ENCODE measurements at places on chromosomes 3 and 15. TPM values are rescaled to one million over a fixed set of nuclear protein-coding genes. Genes with fewer than 3 reads are reported as not detected.

Gene CYP1A2
- total RNA-seq: not detected

Gene CCR1
- 0.65 TPM for total RNA-seq

Gene GOLGA6A
- total RNA-seq: 0.13 TPM

Gene XCR1
- not detected for total RNA-seq

Gene CCDC9B
- total RNA-seq: 8.5 TPM

Gene CDCP1
- total RNA-seq: 1.2 TPM

Gene ATG3
- 81.6 TPM for total RNA-seq

Gene GOLGA8B
- 44.4 TPM for total RNA-seq

Gene SNX22
- total RNA-seq: 0.13 TPM

Gene KCNMB2
- not detected for total RNA-seq

Gene LYZL4
- total RNA-seq: not detected

Gene TLR9
- 0.13 TPM for total RNA-seq

Gene ISLR2
- not detected for total RNA-seq

Gene C3orf22
- not detected for total RNA-seq

Gene TBC1D2B
- total RNA-seq: 51.0 TPM

Gene IMPG2
- 0.39 TPM for total RNA-seq

Gene CDV3
- total RNA-seq: 181 TPM

Gene DUOXA2
- not detected for total RNA-seq

Gene FANCD2OS
- total RNA-seq: not detected

Gene ZBED2
- not detected for total RNA-seq

Gene GABRR3
- not detected for total RNA-seq

Gene ZPLD1
- 0.26 TPM for total RNA-seq

Gene ZNF502
- 8.2 TPM for total RNA-seq

Gene SENP2
- 33.8 TPM for total RNA-seq

Gene RASL12
- total RNA-seq: 0.52 TPM

Gene SERPINI1
- 10.3 TPM for total RNA-seq

Gene CHDH
- total RNA-seq: 3.7 TPM

Gene EOMES
- total RNA-seq: not detected

Gene TRPC1
- 40.8 TPM for total RNA-seq

Gene PAQR9
- total RNA-seq: under 0.01 TPM

Gene ADAMTS17
- 5.0 TPM for total RNA-seq

Gene TNNC1
- 1.7 TPM for total RNA-seq

Gene NIPA2
- 62.2 TPM for total RNA-seq

Gene IFT122
- total RNA-seq: 35.1 TPM

Gene PIGX
- total RNA-seq: 36.8 TPM

Gene CPLX3
- not detected for total RNA-seq

Gene C3orf49
- not detected for total RNA-seq

Gene C3orf20
- 0.13 TPM for total RNA-seq

Gene C15orf62
- 0.11 TPM for total RNA-seq

Gene FAM107A
- 0.13 TPM for total RNA-seq

Gene TICRR
- total RNA-seq: 2.9 TPM

Gene GOLGA8K
- total RNA-seq: 1.6 TPM

Gene PLCH1
- total RNA-seq: not detected

Gene DNAJA4
- total RNA-seq: 4.2 TPM

Gene TMEM212
- not detected for total RNA-seq

Gene POLQ
- total RNA-seq: 2.5 TPM

Gene GPR62
- total RNA-seq: 0.11 TPM

Gene CATSPER2
- 1.8 TPM for total RNA-seq

Gene DNAH1
- total RNA-seq: 6.5 TPM

Gene NDN
- total RNA-seq: 71.0 TPM

Gene PRRT3
- total RNA-seq: 5.5 TPM

Gene CAPN3
- 1.9 TPM for total RNA-seq

Gene SETD5
- total RNA-seq: 113 TPM

Gene MST1R
- total RNA-seq: 1.3 TPM

Gene NOP10
- total RNA-seq: 172 TPM

Gene SV2B
- total RNA-seq: under 0.01 TPM

Gene TEX55
- total RNA-seq: not detected

Gene CEP152
- 8.8 TPM for total RNA-seq

Gene CLDN18
- under 0.01 TPM for total RNA-seq

Gene NR2E3
- total RNA-seq: not detected
